ENCODE measurements at places on chromosomes 13 and 19.

DNA sequence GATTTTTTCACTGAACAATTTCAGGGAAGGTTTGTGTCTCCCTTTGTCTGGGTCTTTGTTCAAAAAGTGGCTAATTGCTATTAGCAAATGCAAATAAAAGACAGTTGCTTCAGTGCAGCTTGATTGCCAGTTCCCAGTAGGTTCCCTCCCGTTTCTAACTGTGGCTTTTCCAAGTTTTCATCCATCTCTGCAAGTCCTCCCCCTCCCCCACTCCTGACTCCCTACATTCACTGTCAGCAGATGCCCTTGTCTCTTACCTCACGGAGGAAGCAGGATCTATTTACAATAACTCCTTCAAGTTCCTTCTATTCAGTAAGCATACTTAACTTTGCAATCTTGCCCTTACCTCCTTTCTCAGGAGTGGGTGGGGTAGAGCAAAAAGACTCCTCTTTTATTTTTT, 55.4 kb upstream of the SCEL start:
- no peaks in the 10 kb centered on the region for H3K27me3 ChIP-seq
- no peak overlapping the region for H3K4me3 ChIP-seq
- no peaks in the 10 kb centered on the region for H3K36me3 ChIP-seq
- DNase-seq = no peak
- H3K27ac ChIP-seq = no peak overlapping the region

DNA sequence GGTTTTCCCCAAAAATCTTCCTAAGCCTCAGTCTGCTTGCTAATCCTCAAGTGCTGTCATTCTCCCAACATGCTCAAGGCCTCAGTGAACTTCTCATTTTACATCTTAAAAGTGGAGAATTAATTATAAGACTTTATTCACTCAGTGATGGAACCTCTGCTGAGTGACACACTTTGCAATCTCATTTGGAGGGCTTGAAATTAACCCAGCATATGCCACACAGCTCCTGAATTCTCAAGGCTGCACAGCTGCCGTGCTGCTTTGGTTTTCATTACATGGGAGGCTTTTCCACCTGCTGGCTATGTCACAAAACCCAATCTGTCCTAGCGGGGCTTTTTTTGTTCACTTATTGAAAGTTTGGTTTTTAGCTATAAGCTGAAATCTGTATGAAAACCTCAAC, 28.3 kb upstream of the SERPINE3 start:
- no peak for DNase-seq
- H3K4me3 ChIP-seq = no peak overlapping the region
- H3K27ac ChIP-seq = no peak overlapping the region
- H3K27me3 ChIP-seq = no peaks in the 10 kb centered on the region

DNA sequence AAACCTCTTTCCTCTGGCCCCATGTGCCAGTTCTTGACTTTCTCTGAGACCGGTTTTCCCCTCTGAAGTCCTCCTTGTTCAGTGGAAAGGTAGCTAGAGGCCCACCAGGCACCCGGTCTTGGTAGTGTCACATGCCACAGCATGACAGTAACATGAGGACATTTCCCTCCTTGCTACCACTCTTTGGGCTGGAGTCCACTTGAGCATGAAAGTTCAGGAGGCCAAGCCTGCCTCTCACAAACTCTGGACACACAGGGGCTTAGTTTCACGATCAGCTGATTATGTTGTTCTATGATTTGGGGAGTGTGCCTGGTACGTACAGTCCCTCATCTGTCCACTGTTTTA, 45.6 kb downstream of the NFIX start:
- H3K27me3 ChIP-seq = peaks cover 17% of the 10 kb centered on the region
- no peak overlapping the region for H3K27ac ChIP-seq
- no peak for DNase-seq

- no peak for DNase-seq
- H3K36me3 ChIP-seq = no peaks in the 10 kb centered on the region
- peaks cover 8% of the 10 kb centered on the region for H3K27me3 ChIP-seq
- H3K4me3 ChIP-seq = no peak overlapping the region
Measured at GRCh38 chr19:4602173-4602788, 37.0 kb upstream of the TNFAIP8L1 start.

Measured in small intestine (tissue), 16 donors.